LHCN-M2 (cell line): ENCODE measurements at places on chromosomes 13 and 19.
A peak's percentile ranks its signal among the peaks of the same experiment; 100 is the strongest.

- no peak for DNase-seq
Observed at GRCh38 chr19:56153507-56153906, 12.4 kb downstream of the ZNF444 start.

DNA sequence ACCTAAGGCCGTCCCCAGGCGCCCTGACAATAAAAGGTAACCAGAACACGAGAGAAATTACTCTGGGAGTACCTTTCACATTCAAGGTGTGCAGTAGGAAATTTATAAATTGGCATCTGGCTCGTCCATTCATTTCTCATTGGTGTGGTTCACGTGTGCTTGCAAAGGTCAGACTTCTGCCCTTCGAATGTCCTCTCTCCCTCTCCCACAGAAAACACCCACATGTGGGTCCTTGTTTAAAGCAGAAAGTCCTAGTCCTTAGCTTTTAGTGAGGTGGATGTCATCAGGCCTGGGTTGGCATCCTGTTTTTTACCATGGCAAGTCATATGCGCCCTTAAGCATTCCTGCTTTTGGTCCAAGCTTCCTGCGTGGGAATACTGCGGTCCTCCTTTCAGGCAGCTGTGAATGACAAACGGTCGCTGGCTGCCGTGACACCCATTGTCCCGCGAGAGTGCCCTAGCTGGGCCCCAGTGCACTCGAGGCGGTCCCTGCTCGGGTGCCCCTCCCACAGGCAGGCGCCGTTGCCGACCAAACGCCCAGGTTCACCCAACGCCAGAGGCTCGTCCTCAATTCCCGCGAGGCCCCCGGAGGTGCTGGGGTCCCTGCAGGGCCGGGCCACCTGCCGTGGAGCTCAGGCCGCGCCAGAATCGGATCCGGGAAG lies at the start of gene NUDT19:
TSS of gene NUDT19 (plus strand) at position 531 of the 661 bp plus-strand sequence. CDS start 140 bp downstream, outside the sequence.
- peak; percentile 87 for DNase-seq

DNA sequence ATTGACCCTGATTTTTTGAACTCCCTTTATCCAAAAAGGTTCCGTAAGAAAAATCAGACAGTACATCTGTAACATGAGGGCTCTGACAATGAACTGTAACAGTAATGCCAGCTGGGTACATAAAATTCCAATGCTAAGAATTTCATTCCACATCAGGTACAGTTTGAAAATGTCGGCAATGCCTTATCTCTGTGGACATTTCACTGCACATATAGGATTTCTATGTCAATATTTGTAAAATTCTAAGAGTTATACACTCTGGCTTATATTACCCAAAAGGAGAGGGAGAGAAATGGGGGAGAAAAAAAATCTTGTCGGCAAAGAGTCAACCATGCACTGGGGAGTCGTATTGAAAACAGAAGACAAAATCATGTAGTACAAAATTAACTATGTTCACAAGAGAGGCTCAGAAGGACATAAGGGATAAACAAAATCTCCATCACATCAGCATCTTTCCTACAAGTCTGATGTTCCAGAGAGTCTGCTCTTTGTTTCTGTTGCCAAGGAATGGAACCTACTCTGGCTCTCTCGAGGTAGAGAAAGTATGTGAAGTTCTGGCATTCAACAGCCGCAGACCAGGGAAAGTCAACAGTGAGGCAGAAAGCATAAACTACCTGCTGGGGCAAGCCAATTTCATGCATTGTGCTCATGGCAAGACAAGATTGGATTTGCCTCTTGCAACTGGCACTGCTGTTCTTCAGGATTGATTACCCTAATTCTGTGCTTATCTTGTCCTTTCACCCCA lies 72.4 kb downstream of the STARD13 start:
- DNase-seq, result no peak

- peak; percentile 82 for DNase-seq
Observed at GRCh38 chr19:42553292-42554045, 25.2 kb upstream of the CEACAM1 start.

GRCh38 chr13:51629491-51630287 lies 45.4 kb downstream of the WDFY2 start:
- no peak for DNase-seq

DNA sequence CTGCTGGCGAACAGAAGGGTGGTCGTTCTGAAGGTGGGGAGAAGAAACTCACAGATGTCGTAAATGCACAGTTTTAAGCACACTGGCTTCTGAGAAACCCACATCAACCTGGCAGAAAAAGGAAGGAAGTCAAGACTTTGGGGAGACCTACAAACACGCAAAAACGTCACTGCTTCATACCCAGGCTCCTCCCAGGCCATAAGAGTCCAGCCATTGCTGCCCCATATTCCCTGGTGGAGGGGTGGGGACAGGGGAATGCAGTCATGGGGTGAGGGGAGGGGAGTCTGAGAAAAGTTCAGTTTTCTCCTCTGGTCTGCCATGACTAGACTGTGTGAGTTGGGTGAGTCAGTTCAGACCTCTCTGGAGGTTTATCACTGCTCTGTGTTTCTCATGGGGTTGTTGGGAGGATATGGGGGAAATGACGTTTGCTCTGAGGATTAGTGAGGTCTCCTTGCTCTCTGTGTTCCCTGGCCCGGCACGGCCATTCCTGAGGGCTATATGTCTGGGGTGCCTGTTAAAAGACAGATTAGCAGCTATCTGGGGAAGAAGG lies 139.0 kb downstream of the FLT1 start:
- DNase-seq, result peak; percentile 42

GRCh38 chr19:39544911-39545310 lies 5.0 kb upstream of the EID2 start:
- no peak for DNase-seq

DNA sequence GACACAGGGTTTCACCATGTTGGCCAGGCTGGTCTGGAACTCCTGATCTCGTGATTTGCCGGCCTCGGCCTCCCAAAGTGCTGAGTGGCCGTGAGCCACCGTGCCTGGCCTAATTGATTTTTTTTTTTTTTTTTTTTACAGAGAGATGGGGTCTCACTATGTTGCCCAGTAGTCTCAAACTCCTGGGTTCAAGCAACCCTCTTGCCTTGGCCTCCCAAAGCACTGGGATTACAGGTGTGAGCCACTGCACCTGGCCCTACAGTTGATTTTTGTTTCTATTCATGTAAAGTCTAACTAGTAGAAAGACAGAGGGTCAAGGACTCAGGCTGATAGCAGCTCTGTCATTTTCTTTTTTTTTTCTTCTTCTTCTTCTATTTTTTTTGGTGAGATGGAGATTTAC lies 21.8 kb downstream of the FGF21 start:
- DNase-seq, result no peak

- peak; percentile 90 for DNase-seq
Observed at GRCh38 chr13:75685239-75685697, 49.1 kb downstream of the LMO7 start.

DNA sequence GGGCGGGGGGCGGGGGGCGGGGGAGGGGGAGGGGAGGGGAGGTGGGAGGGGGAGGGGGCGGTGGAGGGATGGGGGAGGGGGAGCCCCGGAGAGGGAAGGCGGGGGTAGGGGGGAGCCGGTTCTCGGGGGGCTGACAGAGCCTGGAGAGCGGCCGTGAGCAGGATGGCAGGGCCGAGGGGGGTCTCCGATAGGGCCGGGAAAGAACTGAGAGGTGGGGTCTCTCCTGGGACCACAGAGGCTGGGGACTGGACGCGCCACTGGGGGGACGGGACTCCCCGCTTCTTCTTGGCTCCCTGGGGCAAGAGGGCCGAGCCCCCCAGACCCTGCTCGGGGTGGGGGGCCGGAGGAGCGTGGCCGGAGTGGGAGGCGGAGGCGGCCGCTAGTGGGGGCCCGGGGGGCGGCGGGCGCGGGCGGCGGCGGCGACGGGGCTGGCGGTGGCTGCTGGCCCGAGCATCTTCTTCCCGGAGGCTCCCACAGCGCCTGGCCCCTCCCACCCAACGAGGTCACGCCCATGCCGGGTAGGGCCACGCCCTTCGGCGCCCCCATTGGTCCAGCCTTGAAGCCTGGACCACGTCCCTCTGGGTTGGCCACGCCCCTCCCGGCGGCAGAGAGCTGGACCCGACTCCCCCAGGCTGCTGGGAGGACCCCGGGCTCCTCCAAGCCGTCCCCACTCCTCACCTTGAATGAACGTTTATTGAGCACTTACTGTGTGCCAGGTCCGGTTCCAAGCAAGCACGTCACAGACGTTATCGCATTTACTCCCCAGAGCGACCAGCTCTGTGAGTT lies at the start of gene NOVA2:
TSS of gene NOVA2 (minus strand) at position 313 of the 786 bp plus-strand sequence. CDS start 514 bp downstream, outside the sequence.
- peak; percentile 42 for DNase-seq

DNA sequence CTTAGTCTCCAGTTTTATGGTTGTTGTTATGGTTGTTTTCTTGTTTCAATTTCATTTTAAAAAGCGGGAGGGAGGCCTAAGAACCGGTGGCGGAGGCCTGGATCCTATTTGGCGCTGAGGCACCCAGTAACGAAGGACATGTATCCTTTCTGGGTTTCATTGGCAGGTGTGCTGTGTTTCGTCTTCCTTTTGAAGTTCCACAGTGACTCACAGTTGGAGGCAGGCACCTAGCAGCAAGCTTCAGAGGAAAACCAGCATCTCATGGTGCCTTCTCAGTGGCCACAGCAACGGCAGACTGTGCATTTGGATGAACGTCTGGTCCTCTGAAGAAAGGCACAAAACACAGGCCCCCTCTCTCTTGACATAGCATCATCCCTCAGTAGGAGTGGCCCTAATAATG lies 697.2 kb downstream of the EFNB2 start:
- DNase-seq, result no peak

DNA sequence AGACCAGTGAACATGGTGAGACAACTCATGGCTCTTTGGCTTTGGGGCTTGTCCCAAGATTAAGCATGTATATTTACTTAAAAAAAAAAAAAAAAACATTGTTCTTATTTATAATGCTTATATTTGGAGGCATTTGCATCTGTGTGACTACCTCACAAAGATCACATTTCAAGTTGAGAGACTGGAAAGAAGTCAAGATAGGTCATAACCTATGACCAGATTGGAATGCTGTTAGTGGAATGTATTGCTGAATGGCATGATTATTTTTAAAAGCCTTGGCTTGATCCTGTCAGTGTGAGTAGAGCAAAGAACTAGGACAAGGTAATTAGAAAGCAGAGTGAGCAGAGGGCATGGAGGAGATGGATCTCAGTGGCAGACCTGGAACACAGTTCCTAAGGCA lies 214.6 kb downstream of the OXGR1 start:
- DNase-seq, result peak; percentile 41

- DNase-seq, result no peak
Observed at GRCh38 chr19:40811478-40812341, 12.7 kb downstream of the EGLN2 start.

DNA sequence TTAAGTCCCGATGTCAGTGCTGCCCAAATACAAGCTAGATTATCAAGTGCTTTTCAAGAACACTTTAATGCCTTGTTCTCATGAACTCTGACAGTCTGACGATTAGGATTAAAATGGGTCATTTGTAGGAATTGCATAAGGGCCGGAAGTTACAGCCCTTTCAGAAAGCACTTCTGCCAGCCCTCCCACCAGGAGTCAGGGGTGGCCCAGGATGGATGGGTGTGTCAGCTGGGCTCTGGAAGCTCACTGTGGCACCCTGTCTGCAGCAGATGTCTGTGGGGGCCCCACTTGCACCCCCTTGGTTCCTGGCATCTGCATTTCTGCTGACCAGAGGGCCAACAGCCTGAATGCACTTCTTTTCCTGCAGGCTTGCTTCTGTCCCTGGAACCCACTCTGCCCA lies 712.7 kb downstream of the UQCRFS1 start:
- DNase-seq, result no peak

GRCh38 chr19:39166571-39167391 lies 30.0 kb upstream of the NCCRP1 start:
- DNase-seq, result no peak

DNA sequence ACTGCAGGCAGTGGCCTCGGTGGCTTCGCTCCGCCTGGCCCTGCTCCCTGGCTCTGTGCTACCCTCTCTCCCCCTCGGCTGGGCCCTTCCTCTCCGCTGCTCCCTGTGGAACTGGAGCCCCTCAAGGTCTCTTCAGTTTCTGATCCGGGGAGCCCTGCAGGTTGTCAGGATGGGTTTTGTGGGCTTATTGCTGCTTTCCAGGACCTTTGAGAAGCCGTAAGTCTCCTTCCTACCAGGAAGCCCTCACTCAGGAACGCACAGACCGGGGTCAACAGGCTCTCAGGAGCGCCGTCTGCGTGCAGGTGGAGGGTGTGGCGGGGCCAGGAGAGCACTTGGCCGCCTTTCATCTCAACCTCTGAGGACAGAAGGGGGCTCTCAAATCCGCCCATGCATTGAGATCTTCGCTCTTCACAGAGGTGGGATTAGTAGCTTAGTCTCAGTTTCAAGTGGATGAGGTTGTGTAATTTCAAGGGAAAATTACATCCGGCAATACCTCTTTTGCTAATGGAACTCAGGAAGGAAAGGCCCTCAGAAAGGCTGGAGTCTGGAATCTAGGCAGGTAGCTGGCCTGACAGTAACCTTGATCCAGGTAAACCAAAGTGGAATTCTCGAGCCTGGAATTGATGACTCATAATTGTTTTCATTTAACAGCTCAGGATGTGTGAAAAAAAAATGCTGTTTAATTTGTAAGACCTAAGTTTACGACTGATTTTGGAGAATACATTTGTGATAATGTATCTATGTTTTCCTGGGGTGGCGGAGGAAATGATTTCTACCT lies 102.0 kb downstream of the ATP11A start:
- no peak for DNase-seq

DNA sequence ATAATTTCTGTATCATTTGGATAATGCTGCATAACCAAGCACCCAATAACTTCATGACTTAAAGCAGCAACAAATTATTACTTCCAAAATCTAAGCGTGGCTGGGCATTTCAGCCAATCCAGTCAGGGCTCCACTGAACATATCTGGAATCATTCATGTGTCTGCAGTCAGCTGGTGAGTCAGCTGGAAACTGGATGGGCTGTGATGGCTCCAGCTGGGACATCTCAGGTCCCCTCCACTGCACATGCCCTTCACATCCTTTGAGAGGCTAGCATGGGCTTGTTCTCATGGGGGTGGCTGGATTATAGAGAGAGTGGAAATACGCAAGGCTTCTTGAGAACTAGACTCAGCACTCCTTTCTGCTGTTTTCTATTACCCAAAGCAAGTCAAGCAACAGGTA lies 961.9 kb downstream of the DIAPH3 start:
- DNase-seq, result no peak

DNA sequence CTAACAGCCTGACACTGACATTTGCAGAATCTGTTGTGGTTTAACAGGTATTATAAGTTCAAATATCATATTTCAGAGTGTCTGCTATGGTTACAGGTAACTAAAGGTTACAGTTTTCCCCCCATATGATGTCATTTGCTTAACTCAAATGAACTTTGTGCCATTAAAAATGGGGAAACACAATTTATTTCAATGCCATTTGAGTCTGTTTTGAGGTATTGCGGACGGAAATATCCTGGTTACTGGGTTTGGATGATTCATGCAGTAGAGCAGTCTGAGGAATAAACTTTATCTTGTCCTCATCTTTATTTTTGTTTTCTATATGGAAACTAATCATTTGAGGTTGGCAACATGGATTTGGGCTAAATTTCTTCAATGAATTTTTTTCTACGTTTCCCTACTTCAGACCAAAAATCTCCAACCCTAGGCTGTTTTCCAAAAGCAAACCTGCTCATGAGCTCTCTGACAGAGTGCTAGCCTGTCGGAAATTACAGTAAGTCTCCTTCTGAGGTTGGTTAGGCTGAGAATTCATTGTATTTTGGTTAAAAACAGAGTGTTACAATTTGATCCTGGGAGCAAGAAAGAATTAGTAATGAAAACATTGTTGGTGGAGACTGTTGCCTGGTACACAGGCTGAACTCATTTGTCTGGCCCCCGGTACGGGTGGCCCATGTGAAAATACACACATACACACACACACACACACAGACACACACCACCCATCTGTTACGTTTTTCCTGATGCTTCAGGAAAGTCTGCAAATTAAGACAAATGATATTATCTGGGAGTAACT lies 66.1 kb downstream of the AKAP11 start:
- no peak for DNase-seq
